Activated CD4-positive, alpha-beta T cell treated with anti-CD3 and anti-CD28 coated beads, Interleukin-2, Interleukin-6, amounts not matched to agents 100 ng/mL and 50 ng/mL, durations not matched to agents 16 hours and 8 hours (primary cell): ENCODE measurements at places on chromosomes 2 and 18.

GRCh38 chr2:25292408-25292807, 49.3 kb downstream of the DNMT3A start:
- no peak for DNase-seq

- no peak for DNase-seq
Observed at GRCh38 chr18:11960743-11961380, 20.4 kb upstream of the IMPA2 start.

- peak; percentile 96 for DNase-seq
Observed at GRCh38 chr2:161166538-161167409, 6.5 kb downstream of the TANK start.

- no peak for DNase-seq
Observed at GRCh38 chr2:150303281-150303680, 184.2 kb downstream of the RND3 start.

DNA sequence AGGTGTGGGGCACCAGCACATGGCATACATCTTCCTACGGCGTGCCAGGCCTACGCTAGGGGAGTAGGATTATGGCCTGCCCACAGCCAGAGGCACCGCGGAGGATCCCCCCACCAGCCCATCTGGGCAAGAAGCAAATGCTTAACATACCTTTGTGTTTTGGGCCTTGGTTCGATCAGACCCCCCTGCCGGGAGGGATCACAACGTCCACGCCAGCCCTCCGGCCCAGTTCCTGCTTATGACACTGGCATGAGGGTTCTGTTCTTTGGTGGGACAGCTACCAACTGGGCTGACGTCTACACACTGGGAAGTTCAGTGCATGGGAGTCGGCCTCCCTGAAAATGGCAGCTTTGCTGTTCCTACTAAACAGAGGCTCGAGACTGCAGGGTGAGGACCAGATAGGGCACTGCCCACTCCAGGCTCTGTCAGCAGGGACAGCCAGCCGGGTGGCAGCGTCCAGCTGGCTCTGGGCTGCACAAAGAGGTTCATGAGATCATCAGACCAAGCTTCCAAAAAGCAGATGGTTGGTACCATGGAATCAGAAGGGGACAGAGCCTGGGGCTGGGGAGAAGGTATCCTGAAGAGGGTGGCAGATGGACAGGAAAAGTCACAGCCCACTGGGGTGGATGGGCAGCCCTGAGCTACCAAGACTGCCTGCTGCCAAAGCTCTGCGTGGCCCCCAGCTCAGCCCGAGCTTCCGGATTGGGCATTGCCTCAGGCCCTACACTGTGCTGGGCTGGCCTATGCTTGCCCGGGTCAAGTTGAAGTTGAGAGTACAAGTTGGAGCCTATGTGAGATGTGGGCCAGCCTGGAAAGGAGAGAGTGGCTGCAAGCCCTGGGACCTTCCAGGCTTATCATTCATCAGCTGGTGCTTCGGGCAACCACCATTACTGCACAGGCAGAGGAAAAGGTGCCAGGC, 61.7 kb upstream of the TEX51 start:
- DNase-seq: no peak

GRCh38 chr2:49306925-49307324, 152.6 kb upstream of the FSHR start:
- DNase-seq: no peak

GRCh38 chr2:197268786-197269584, 41.6 kb downstream of the ANKRD44 start:
- DNase-seq: peak; percentile 77

DNA sequence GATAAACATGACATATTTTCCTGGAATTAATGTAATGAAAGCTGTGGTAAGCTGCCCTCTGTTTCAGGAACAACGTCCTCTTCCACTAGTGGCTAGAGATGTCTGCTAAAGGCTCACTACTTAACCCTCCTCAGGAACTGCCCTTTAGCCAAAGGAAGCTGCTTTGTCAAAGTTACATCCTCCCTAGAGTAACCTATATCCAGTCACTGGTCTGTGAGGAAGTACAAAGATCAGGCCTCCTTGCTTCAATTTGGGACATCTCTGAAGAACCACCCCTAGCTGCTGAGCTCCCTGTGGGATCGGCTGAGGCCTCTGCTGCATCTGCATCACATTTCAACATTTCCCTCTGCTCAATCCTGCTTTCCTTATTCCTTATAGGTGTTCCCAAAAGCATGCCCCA, 107.8 kb downstream of the PRELID3A start:
- no peak for DNase-seq

DNA sequence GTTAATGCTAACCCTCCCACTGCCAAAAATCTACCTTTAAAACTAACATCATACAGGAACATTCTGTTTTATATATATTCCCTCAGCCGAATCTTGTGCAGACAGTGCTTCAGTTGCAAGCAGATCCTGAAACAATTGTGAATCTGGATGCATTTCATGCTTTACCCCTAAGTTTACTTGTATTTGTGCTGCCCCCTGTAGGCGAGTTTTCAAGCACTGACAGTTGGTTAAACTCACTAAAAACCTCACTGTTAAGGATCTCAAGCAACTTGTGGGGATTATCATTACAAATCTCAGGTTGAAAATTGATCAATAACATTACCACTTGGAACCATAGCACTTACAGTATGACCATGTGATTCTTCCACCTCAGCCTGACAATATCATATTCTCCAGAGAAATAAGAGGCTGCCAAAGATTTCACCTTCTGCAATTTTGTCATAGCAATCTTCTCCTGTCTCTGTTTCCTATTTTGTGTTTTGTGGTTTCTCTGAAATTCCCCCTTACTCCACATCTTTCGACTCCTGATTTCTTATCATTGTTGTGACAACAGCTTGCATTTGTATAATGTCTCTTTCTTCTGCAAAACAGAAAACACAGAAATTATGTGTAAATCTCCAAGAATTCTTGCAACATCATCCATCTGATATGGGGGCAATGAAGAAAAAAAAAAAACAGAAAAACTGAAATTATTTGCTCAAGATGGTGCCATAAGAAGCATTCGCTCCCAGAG, 354.6 kb upstream of the SETBP1 start:
- DNase-seq: peak; percentile 34

DNA sequence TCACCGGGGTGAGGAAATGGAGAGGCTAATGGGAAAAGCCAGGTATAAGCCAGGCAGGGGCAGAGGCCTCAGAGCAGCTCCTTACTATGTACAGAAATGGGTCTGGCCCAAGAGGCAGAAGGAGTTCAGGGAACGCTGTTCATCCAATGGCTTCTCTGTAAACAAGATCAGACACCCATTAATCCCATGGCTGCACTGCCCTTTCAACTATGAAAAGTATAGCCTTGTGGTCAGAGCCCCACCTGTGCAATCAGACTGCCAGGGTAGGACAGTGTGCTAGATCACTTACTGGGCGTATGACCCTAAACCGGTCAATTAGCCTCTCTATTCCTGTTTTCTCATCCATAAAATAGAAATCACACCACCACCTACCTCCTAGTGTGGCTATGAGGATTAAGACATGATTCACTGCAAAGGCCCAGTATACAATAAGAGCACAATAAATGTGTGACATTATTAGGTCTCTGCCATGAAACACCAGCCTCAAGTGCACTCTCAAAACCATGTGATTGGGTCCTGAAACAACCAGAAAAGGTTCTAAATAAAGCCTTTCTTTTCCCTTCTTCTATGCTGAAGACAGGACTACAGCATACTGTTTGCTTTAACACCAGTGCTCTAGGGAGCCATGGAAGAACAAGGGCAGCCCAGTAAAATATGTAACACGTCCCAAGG, 4.4 kb downstream of the ANKRD44 start:
- DNase-seq: no peak

- DNase-seq: no peak
Observed at GRCh38 chr18:10111191-10111590, 197.4 kb downstream of the VAPA start.

DNA sequence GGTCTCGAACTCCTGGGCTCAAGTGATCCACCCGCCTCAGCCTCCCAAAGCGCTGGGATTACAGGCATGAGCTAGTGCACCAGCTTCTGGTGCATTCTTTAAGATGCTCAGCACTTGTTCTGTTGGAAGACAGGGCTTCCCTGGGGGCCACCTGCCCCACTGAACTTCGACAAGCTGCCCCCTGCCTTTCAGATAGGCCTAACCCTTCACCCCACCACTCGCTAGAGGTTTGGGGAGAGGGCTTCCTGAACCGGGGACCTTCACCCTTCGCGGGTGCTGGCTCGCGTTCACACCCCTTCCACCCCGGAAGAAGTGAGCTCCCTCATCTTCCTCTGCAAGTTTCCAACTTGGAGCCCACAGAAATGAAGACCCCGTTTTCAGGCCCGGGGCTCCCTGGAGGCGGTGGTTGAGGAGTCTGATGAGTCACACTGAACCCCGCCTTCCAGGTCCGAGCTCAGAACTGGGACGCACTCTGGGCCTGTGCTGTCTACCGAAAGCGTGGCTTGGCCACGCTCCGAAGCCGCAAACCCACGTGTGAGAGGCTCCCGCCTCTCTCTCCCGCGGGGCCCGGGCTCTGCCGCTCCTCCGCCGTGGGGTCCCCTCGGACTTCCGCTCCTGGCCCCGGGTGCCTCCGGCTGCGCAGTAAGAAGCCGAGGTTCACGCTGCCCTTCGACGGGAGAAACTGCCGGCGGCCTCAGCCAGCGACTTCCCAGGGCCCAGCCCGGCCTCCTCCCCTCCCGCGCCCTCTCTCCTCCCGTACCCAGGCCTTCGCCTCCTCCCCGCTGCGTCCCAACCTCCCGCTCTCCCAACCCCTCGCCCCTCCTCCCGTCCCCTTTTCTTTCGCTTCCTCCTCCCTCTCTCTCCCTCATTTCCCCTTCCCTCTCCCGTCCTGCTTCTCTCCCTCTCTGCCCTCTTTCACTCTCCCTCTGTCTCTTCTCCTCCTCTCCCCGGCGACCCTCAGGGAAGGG, 47.5 kb upstream of the SP3 start:
- peak; percentile 20 for DNase-seq

DNA sequence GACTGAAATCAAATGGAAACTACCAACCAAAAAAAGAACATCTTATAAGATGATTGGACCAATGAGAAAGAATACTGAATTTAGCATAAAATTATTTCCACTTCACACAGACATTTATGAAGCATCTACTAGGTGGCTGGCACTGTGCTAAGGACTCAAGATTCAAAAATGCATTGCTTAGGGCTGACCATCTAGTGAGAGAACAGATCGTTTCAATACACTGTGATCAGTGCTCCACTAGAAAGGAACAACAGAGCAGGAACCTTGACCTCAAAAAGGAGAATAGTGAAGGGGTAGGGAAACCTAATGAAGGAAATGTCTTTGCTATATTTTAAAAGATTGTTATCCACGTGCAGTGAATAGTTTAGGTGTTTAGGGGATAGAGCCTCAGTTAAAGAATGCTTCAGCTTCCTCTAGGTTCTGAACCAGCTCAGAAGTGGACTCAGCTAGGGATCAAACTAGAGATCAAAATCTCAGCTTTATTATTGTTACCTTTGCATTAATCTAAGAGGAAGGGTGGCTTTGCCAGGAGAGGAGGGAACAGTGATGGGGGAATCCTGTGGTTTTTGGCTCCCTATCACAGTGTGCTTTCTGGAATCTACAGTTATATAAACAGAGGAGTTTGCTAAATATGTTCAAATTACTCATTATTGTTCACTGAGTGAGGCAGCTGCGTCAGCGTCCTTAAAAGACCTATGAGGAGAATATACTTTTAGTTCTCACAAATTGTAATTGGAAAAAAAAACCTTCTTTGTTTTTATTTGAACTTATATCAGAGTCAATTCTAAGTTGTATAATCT, 16.2 kb upstream of the BBS5 start:
- no peak for DNase-seq

GRCh38 chr2:68911246-68911645, 40.0 kb upstream of the BMP10 start:
- DNase-seq: peak; percentile 38

GRCh38 chr2:151472966-151473365, 63.3 kb downstream of the RIF1 start:
- DNase-seq: no peak
